ENCODE measurements at places on chromosomes 3 and 15.

- no peak for DNase-seq
Observed at GRCh38 chr3:99929745-99930139, 112.1 kb downstream of the CMSS1 start.

DNA sequence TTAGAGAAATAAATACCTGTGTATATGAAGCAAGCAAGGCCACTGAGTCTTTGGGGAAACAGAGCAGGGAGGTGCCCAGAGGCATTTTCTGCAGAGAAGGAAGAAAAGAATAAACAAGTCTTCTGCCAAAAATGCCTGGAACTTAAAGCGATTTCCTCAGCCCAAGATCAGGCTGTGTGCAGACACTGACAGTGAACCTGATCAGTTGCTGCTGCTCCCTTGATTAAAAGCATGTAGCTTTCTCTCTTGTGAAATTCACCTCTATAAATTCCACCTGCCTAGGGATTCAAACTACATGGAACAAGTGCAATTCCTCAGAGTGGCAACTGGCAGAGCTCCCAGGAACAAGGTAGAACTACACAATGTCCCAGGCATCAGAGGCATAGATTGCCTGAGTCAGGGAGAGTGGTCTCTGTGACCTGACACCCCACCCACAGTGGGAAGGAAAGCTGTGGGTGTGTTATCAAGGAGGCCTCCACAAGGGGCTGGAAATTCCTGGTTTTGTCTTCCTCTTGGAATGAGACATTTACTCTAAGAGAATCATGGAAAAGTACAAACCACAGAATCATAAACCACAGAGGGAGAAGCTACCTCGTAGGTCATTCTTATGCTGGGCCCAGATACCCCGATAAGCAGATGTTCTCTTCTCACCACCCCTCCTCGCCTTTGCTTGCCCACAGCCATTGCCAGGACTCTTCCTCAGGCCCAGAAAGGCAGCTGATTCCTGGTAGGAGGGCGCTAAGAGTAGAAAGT is 1.8 kb upstream of the ZBTB38 start:
- no peak for DNase-seq

- no peak for DNase-seq
Observed at GRCh38 chr3:171695426-171695825, 114.9 kb downstream of the PLD1 start.

DNA sequence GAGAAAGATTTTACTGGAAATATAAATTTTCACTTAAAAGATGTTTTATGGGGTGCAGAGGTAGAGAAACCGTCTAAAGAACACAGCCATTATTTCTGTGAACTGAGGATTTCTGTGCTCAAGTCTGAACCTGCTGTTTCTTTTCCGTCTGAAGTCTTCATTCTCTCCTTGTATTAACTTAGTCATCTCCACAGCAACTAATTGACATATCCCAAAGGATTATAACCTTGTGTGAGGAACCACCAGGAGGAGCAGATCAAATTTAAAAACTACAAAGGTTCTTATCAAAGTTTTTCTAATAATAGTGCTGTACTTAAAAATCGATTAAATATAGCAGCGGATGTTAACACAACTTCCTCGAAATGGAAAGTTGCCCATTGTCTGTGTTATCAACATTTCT is 31.1 kb upstream of the ICE2 start:
- DNase-seq = no peak

DNA sequence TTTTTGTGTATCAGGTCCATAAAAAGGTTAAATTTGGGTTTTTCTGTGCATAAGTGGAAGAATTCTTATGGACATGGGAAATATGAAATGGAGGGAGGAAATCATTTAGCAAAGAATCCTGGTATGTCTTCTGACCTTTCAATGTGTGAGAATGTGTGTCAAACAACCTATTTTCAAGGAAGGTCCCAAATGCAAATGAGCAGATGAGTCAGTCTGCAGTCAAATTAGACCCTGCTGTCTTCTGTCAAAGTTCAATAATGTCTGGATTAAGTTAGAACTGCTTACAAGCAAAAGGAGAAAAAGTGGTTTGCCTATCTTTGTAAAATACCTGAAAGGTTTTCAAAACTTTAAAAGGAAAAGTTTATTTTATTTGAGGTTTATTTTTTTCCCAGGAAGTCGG is 15.3 kb downstream of the FBN1 start:
- DNase-seq = no peak

- no peak for DNase-seq
Observed at GRCh38 chr3:20837676-20838302, 651.8 kb upstream of the SGO1 start.

- DNase-seq = no peak
Observed at GRCh38 chr3:151856118-151856517, 17.3 kb upstream of the SUCNR1 start.

GRCh38 chr15:24862726-24863521 is 91.9 kb upstream of the SNRPN start:
- DNase-seq = no peak

GRCh38 chr3:55091381-55092225 is 163.7 kb upstream of the LRTM1 start:
- no peak for DNase-seq

Measured in activated CD4-positive, alpha-beta T cell treated with anti-CD3 and anti-CD28 coated beads for 48 hours (primary cell).